Activated T-helper 1 cell treated with Interleukin-2 at 50 U/mL for 16 hours (primary cell): ENCODE measurements at places on chromosomes 7 and 10.

- no peak for DNase-seq
Measured at GRCh38 chr10:11212288-11213085, 194.8 kb downstream of the CELF2 start.

DNA sequence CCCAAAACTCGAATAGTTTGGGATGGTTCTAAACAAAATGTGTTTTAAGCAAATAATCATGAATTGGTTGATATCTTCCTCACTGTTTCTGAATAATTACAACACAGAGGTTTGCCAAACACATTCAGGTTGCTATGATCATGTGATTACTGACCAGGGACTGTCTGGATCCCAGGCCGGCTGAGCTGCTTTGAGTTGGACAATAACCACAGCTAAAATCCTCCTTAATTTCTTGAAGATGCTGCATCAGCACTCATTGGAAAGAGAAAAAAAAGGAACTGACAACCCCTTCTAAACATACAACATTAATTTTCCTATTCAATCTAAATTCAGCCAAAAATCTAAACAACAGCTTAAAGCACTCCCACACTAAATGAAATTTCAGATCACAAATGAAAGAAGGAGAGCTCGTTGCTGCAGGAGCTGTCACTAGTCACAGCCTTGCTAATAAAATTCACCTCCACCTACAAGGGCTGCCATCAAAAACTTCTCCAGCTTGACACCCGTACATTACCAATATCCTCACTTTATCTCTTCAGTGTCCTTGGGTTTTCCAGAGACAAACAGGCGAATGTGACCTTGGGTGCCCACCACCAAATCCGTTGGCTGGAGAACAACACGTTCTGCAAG, 560.2 kb downstream of the KCNMA1 start:
- DNase-seq, result no peak

DNA sequence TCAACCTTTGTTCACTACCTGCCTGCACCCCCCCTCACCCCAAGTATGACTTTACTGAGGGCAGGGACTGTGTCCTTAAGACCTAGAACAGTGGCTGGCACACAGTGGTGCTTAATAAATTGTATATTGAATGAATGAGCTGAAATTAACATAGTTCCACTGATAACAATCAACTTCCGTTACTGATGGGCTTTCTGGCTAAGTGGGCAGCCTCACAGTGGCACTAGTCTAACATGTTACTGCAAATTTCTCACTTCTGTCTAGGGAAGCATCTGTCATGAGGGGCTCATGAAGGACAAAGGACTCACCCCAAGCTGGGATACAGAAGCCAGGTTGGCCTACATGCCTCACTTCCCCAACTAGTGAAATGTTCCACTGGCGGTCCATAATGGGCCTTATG, 79.3 kb downstream of the CTTNBP2 start:
- DNase-seq, result no peak

GRCh38 chr7:68244389-68244788, 1247.8 kb downstream of the TYW1 start:
- DNase-seq, result no peak

DNA sequence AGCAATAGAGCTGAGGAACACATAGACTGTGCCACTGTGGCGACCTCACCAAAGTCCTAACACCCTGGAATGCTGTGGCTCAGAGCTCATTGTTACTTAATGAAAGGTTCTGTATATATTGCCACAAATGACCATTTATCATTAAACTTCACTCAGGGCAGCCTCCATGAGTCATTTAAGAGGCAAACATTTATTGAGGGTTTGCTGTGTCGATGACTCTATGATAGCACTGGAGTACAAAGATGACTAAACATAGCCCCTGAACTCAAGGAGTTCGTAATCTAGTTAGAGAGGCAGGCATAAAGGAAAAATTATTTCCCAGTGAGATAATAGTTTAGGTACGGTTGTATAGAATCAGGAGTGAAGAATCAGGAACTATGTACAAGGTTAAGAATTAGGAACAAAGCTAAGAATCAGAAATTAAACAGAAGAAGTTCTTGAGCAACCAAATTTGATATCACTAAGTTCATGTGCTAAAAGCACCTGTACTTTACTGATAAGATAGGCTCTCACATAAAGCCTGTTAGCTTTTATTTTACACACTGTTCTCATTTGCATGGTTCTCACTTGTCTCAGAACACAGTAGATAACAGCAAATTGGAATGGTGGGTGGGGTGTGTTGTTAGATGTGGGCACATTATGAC, 7.9 kb downstream of the ENTPD7 start:
- no peak for DNase-seq

DNA sequence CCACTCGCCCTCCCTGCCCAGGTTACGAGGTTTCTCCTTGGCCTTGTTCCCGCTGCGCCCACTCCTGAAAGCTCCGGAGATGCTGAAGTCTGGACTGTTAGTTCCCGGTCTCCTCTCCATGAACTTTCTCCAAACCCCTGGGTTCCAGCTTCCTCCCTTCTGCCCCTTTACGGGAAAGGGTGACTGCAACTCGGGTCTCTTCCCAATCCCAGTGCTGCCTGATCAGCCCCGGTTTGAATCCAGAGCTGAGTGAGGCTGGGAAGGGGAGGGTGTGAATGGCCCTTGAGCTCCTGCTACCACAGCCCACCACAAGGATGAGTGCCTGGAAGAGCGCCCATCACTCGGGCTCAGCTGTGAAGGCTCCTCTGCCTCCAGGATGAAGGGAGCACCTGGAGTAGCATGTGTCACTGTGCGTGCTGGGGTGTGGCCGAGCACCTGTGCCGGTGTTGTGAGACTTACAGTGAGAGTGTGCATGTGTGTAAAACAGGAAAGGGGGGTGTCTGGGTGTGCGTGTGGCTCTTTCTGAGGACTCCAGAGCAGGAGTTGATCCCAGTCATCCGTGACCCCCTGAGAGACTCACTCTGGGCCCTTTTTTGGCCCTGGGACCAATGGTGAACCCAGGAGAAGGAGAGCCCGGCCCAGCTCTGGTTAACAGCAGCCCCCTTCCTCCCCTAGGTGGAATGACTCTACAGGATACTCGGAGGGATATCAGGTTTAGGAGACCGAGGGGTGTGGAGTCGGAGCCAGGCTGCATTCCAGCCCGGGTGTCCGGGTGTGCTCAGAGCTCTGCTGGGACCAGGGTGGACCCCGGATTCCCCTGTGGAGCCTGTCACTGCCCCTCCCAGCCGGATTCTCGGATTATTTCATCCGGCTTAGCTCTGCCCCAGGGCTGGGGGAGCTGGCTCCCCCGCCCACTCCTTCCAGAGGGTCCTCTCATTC, 1.1 kb upstream of the ZNF467 start:
- DNase-seq, result no peak

DNA sequence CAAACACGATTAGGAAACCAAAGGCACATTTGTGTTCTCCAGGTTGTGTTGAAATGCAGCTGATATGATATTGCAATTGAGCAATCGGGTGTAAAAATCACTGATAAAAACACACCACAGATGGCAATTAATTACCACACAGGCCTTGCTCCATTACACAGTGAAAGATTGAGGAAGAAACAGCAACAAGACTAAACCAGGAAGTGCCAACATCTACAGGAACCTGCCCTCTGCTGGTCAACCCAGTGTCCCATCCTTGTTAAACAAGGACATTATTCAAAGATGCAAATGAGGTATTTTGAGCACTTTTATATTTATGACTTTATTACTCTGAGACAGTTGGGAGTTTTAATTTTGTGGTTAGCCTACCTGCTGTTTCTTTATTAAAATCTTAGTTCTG, 765.6 kb upstream of the GHITM start:
- DNase-seq, result no peak

DNA sequence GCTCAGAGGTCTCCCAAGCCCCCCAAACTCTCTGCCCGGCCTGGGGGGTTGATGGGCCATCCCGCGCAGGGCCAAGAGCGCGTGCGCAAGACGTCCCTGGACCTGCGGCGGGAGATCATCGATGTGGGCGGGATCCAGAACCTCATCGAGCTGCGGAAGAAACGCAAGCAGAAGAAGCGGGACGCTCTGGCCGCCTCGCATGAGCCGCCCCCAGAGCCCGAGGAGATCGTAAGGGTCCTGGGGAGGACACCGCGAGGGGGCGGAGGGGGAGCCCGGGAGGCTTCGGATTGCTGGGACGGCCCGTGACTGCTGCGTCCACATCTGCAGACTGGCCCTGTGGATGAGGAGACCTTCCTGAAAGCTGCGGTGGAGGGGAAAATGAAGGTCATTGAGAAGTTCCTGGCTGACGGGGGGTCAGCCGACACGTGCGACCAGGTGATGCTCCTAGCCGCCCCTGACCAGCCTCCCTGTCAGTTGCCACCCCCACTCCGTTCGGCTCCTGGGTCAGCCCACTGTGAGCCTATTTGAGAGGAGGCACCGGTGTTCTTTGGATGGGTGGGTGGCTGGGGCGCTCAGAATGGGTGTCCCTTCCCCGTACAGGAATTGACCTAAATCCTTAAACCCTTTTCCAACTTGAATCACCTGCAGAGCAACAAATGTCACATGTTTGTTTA, 5.7 kb downstream of the ANKRD2 start:
- no peak for DNase-seq

DNA sequence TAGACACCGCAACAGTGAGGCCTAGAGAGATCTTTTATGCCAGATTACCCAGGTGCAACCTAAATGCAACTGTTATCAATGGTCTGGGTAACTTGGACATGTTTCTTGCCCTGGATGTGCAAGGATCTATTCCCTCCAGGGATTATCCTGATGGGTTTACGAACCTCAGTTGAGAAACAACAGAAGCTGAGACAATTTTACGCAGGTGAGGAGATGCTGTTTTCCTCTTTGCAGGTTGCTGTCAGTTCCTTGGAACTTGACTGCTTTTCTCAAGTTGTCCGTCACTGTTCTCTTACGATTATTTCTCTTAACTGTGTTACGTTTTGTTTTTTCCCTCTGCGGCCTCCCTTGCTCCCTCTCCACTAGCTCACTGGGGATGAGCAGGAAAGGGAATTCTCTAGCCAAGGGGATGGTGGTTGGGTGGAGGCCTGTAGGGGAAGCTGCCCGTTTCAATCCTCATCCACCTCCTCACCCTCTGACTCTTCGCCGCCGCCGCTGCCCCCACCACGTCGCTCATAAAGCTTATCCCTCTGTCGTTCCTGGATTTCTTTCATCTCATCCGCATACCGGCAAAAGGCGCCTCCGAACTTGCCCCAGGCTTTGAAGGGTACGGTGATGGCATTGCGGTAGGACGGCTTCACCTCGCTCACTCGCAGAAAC, 1.2 kb downstream of the PURB start:
- no peak for DNase-seq

DNA sequence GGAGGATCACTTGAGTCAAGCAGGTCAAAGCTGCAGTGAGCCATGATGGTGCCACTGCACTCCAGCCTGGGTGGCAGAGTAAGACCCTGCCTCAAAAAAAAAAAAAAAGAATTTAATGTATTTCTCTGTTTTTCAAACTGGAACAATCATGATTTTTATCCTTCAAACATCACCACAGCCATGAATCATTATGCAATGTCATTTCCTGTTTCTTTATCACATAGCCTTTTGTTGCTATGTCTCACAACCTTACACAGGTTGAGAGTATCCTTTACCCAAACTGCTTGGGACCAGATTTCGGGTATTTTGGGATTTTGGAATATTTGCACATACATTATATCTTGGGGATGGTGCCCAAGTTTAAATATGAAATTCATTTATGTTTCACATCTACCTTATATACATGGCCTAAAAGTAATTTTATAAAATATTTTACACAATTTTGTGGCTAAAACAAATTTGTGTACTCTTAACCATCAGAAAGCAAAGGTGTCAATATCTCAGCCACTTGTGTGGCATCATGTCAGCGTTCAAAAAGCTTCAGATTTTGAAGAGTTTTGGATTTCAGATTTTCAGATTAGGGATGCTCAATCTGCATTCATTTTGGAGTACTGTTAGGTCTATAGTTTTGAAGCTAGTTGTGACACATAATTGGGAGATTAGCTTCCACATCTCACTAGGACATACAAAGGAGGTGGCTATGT, 8.2 kb downstream of the NT5C3A start:
- no peak for DNase-seq
